Cerebellar nuclear complex (tissue), 1 donor: ENCODE measurements at places on chromosomes 6 and 20.

DNA sequence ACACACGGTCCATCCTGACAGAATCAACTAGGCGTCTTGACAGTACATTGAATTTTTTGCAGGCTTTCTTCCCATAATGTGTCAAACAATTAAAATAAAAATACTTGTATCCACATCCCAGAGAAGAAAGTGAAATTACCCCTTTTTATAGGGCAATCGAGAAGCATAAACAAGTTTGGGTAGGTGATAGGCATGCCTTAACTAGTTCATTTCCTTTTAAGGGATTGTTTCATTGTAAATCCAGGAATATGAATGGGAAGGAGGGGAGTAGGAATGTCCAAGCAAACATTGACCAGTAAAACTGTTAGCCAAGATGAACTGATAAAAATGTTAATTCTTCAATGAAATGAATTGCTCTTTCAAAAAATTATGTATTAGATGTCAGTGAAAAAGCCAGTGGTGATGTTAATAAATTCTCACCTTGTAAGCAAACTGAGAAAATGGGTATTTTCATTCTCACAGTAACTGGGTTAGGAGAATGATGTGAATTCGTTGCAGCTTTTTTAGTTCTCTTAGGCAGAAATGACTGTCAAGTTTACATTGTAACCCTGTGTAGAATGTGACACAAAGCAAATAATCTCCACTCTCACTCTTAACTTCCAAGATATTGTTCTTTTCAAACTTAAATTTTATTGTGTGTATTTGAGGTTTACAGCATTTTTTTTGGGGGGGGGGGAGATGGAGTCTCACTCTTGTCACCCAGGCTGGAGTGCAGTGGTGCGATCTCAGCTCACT, 31.6 kb downstream of the SASH1 start:
- no peak for DNase-seq

DNA sequence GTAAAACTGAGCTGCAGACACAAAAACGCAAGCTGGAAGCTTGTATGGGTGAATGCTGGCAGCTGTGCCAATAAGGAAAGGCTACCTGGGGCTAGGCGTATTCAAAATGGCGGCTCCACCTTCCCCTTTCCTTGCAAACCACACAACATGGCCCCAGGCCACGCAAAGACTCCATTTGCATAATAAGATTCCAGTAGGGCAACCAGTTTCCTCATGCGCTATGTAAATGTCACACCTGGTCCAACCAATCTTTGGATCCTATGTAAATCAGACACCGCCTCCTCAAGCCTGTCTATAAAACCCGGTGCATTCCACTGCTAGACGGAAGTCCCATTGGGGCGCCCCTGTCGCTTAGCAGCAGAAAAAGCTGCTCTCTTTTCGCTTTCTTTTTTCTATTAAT, 505.9 kb upstream of the BTBD3 start:
- no peak for DNase-seq

DNA sequence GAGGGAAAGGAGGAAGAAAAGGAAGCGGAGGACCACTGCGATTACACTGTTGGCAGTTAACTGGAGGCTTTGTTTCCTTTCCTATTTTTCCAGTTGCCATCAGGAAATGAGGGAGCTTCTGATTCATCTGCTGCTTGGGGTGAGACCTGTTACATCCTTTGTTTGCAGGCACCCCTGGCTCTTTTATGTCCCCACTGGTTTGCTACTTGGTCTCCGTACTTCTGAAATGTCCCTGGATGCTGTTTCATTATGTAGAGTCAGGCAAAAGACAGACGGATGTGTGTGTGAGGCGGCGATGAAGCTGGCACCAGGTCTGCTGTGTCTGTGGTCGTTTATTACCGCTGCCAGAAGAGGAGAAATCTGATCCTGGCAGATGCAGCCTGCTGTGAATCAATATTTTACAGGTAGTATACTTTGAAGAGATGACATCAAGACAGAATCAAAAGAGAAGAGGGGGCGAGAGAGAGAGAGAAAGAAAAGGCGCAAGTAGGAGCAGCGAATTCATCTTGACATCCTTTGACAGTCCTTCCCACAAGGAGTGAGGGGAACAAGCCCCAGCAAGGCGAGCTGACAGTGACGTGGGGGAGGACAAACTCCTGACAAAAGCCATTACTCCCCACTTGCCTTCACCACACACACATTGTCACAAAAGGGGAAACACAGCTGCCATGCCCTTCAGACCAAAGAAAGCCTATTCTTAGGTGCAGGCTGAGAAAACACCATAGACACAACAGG, 145.9 kb upstream of the FBXL4 start:
- DNase-seq, result no peak

- no peak for DNase-seq
Observed at GRCh38 chr20:18611492-18611891, 23.6 kb downstream of the DTD1 start.

GRCh38 chr6:71364889-71365542, 76.4 kb downstream of the OGFRL1 start:
- no peak for DNase-seq

GRCh38 chr6:120279466-120280167, 930.1 kb upstream of the MAN1A1 start:
- DNase-seq, result no peak
